GM23338 (cell line): ENCODE measurements at places on chromosomes 5 and 9. TPM values are rescaled to one million over a fixed set of nuclear protein-coding genes. Genes with fewer than 3 reads are reported as not detected.

DNA sequence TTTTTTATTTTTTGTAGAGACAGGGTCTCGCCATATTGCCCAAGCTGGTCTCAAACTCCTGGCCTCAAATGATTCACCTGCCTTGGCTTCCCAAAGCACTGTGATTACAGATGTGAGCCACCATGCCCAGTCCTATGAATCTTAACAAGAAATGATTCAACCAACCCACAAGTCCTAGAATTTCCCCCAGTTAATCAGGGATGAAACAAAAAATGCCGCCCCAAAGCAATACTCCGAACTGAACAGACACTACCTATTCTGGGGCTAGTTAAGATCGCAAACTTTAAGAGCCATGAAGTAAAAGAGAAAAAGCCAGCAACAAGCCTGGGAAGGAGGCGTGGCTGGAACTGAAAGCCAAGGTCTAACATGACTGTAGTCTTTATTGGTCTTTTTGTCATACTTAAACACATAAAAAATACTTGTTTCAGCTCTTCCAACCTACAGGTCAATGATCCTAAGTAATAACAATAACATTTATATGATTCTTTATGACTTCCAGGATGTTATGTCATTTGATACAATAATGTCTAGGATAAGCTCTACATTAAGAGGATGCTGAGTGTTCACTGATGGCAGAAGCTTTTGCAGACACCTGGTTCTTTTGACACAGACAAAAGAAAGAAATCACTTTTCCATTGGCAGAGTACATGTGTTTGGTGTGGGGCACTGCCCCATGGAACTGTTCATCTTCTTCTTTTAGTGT lies 361.1 kb upstream of the TLE4 start:
- DNase-seq: no peak

- DNase-seq: no peak
These were observed 621.1 kb upstream of the CDH18 start for GRCh38 chr5:20609126-20609525.

DNA sequence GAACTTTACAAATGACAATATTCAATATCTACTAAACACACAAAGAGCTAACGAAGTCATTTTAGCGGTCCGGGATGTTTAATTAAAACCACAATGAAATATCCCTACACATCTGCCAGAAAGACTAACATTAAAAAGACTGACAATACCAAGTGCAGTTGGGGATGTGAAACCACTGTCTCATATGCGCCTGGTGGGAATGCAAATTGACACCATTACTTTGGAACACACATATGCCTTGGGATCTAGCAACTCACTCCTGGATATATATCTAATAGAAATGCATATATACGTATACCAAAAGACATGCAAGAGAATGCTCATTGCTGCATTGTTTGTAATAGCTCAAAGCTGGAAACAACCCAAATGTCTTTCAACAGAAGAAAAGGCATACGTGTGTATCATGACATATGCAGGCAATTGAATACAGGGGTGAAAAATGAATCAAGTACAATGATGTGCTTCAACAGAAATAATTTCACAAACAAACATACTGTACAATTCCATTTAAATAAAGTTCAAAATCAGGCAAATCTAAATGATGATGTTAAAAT lies 153.3 kb downstream of the CARTPT start:
- DNase-seq: no peak

- no peak for DNase-seq
These were observed 174.3 kb downstream of the AUH start for GRCh38 chr9:91187311-91187964.

The PCDHB6 gene
- total RNA-seq: 0.23 and 0.52 TPM in 2 replicates
